Fibroblast of skin of right quadriceps (primary cell): ENCODE measurements at places on chromosomes 7 and 10.

GRCh38 chr10:13227031-13227430, 7.1 kb downstream of the UCMA start:
- DNase-seq, result no peak

- no peak for DNase-seq
Measured at GRCh38 chr7:47292832-47293309, 289.0 kb downstream of the TNS3 start.

DNA sequence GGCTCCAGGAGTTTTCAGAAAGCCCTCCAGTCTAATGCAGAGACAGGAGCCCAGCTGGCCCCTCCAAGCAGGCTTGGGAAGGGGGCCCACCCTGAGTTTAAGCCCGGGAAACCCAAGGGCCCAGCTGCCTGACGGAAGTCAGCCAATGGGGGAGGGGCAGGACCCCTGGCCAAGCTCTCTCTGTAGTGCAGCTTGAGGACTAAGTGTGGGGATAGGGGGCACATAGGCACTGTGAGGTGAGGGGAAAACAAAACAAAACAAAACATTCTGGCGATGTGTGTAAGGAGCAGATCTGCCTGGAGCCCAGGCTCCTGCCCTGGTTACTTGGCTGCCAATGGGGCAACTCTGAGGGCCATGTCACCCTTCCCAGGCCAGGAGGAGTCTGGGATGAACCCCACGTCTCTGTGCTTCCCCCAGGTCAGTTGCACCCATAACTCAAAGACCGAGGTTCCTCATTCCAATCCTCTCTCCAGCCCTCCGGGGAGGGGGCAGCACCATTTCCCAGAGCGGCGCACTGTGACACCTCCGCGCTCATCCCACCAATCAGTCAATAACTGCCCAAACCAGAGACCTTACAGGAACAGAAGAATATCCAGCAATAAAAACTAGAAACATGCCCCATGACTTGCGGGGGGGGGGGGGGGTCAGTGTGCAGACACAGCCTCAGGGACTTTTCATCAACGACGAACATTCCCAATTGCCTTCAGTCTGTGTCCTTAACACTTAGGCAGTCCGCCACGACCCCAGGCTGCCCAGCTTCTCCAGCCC, 1.7 kb downstream of the CXCL12 start:
- no peak for DNase-seq

DNA sequence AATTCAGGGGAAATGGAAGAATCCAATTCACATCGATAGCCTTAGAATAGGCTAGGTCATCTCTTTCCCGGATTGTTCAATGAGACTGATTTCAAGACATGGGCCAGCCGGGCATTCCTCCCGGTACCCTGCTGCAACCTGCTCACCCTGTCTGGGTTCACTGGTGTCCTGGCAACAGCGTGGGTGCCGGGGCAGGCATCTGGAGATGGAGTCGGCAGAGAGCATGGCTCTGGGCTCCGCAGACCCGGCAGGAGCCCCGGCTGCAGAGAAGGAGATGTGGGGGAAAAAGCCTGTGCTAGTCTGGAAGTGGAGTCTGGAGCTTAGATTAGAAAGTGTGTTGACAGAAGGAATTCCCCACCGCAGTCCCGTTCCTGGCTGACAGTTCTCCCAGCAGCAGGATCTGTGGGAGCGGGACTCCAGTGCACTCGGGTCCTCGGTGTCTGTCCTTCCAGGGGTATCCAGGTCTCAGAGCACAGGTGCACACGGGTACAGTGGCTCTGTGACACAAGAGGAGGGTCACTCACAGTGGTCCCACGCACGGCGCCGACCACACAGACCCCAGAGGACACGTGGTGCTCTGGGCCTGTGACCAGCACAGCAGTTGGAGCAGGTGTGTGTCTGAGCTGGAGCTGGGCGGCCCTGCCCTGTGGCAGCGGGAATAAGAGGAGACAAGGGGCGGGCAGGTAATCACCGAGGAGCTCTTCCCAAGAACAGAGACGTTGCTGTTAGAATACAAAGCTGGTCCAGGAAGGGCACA, 65.7 kb upstream of the PITRM1 start:
- DNase-seq, result no peak
